ENCODE measurements at places on chromosomes 7 and 10.

- no peak for DNase-seq
Measured at GRCh38 chr7:142579946-142580345, 169.3 kb upstream of the PRSS1 start.

- DNase-seq, result no peak
Measured at GRCh38 chr10:63899673-63900300, 378.6 kb downstream of the REEP3 start.

GRCh38 chr10:92757066-92757710 is 67.4 kb downstream of the HHEX start:
- no peak for DNase-seq

DNA sequence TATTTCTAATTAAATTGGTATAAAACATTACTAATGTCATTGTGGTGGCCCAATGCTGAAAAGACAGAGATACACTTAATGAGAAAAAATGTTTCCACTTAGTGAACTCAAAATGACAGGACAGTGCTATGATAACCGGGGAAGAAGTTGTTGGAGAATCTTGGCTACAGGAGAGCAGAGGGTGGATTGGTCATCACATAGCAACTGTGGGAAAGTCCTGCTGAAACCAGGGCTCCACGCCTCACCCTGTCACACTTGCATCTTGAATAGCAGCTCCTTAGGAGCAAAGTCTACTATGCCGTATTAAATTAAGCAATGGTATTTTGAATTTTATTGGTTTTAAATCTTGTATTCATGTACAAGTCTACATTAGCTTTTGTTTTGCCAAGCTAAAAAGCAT is 225.5 kb downstream of the KLF6 start:
- DNase-seq, result no peak

GRCh38 chr7:39045231-39045630 is 67.5 kb downstream of the POU6F2 start:
- DNase-seq, result no peak

DNA sequence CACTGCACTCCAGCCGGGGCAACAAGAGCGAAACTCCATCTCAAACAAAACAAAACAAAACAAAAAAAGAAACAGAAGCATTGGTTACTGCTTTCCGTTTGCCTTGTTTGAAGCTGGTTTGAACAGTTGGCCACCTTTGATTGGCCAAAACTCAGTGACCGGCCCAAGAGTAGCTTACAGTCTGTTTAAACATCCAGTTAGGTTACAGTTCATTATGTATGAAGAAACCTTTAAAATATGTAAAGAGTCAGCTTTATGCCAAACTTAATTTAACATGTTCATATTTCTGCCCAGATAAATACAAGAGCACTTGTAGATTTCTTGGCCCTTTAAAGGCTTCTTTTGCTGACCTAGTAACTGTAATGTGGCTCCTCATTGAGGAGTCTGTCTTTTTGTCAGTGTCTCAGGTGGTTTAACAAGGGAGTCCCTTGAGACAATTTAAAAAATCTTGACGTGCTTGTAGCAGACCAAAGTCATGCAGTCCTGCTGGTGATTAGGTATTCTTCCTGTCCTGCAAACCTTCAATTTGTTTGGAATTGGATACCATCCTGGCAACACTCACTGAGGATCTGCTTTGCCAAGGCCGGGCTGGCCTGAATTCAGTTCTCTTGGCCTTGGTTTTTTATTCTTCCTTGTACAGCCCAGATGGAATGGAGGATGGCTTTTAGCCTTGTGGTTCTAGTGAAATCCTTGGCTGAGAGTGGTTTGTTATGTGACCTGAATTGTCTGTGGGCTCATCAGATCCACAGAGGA is 128.9 kb downstream of the PLXDC2 start:
- DNase-seq, result no peak

- no peak for DNase-seq
Measured at GRCh38 chr10:60000747-60001146, 94.4 kb upstream of the CCDC6 start.

DNA sequence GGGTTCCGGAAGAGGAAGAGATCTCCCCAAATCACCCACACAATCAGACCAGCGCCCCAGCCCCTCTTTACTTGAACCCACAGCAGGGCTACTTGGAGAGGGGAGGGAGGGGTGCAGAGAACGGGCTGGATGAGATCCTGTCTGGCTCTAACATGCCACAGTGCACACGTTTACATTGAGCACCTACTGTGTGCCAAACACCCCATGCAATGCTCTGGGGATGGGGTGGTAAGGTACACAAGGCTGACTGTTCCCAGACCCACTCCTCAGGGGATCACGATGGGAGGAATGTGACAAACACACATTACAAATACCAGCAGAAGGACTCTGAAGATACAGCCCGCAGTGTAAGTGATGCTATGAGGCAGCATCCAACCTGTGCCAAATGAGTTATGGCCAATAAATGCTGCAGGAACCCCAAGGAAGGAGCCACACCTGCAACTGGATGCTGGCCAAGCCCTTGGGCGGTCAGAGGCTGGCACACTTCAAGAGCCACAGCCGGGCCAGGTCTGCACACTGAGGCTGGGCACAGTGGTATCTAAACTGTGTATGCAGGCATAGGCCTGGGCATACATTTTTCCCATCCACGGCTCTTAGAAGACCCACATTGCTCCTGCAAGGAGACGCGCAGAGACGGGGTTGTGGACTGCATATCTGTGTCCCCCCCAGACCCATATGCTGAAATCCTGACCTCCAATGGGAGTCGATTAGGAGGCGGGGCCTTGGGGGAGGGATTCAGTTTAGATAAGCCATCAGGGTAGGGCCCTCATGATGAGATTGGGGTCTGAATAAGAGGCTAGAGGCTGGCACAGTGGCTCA is 6.4 kb downstream of the SPOCK2 start:
- no peak for DNase-seq

- no peak for DNase-seq
Measured at GRCh38 chr10:123993534-123994416, 99.6 kb downstream of the CHST15 start.

- DNase-seq, result no peak
Measured at GRCh38 chr7:22356701-22357310, at the start of gene RAPGEF5. TSS of gene RAPGEF5 (minus strand) at chr7:22357154. CDS start at chr7:22357060, 94 bp downstream.

DNA sequence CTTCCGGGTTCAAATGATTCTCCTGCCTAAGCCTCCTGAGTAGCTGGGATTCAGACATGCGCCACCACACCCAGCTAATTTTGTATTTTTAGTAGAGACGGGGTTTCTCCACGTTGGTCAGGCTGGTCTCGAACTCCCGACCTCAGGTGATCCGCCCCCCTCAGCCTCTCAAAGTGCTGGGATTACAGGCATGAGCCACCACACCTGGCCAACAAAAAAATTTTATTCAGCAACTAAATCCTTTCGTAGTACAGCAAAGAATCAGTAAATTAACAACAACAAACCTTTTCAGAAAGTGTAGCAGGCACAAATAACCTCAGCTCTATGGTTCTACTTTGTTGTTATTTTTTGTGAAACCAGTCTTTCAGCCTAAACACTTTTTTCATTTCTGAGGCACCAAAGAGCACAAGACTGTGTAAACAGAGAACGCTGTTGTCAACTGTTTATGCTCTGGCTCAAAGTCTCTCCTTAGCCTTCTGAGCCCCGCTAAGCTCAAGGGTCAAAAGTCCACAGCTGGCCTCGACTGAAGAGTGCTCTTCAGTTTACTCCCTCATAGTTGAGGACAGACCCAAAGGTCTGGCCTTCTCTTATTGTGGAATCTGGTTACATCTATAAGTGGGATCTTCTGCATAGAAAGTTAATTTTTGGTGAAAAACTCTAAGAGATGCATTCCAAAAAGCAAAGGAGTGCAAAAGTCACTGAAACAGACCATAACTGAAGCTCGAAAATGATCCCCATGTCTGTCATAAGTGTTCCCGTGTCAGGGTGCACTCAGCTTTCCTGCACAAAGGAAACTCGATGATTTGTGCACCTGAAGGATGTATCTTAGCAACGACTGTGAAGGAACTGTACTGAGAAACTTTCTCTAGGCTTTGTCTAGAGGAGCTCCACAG is 24.6 kb upstream of the DDX50 start:
- DNase-seq, result no peak

DNA sequence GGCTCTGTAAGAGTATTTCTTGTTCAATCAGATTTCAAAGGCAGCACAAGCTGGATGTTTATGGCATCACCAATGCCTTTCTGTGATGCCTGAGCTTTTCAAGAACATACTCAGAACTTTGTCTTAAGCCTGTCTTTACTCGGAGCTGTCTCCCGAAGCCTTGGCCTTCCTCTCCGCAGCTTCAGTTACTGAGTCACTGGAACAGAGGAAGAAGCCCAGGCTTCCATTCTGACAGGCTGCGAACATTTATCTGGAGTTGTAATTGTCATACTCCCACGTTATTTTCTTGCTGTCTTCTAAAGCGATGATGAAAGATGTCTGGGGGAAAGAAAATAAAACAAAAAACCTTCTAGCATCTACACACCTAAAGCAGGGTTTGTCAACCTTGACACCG is 43.9 kb downstream of the GRK5 start:
- no peak for DNase-seq

DNA sequence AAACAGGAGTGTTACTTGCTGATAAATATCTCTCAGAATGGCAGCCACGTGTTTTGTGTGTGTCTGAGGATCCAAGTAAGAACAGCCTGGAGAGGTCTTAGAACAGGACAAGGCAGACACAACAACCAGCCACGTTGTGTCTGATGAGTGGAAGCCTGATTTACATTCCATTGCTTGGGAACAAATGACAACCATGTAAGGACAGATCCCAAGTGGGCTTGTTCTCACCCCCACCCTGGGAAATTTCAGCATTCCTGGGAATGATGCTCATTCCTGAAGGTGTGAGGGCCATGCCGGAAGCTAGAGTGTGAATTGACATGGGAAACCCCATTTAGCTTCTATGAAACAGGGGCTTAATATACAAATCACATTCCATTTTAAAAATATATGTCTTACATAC is 35.9 kb downstream of the IL6 start:
- no peak for DNase-seq

DNA sequence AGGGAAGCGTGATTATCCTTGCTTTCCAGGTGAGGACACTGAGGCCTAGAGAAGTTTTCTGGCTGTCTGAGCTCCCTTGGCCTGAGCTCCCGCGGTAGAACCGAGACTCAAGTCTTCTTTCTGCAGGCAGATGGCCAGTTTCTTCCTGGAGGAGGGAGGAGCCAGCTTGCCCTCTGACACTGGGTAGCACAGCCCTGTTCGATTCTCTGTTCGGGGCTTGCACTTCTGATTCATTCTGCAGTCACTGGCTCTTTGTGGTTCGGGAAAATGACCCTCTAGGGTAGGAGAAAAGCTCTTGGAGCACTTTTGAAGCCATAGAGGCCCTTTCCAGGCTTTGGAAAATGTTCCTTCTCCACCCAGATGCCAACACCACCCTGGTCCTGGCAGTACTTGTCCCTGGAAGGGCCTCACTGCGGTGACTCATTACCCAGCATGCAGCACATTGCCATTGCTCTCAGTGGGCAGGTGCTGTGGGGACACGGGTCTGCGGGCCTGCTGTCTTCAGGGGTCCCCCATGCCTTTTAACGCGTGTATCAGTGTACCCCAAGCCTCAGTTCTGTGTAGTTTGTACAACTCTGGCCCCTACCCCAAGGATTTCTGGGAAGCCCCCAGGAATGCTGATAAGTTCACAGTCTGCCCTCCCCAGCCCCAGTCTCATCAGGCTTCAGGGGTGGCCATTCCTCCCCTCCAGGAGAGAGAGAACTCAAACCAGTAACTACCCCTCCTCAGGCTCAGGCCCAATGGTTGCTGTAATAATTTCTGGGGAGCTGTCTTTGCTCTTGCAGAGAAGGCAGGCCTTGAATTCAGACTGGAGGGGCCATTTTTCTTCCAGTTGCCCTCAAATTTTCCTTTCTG is 11.9 kb downstream of the CHST3 start:
- no peak for DNase-seq

Measured in stimulated activated CD8-positive, alpha-beta memory T cell treated with anti-CD3 and anti-CD28 coated beads, Interleukin-7, amount 100 ng/mL, for 1 hour (primary cell).